Stimulated activated CD4-positive, alpha-beta T cell treated with anti-CD3 and anti-CD28 coated beads, Interleukin-12 subunit alpha, Interleukin-12 subunit beta, amount 100 ng/mL, for 48 hours (primary cell): ENCODE measurements at places on chromosomes 16 and 17.

DNA sequence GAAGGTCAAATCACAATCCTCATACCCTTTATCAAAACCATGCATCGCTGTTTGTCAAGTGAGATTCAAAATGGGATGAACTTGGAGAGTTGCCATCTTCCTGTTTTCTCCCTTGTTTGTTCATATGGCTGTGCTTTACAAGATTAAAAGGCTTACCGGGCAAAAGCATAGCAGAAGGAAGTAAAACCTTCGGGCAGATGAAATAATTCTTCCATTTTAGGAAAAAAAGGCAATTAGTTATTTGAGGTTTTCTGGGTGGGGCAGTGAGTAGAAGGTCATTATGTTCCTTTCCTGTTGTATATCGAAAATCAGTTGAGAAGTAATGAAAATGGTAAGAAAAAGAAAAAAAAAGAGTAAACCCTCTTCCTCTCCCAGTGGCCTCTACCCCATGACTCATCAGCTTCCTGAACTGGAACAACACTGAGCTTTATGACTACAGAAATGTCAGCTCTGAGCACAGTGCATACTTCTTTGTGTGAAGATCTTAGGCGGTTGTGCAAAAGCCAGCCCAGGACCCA is 369.2 kb downstream of the CDH13 start:
- no peak for DNase-seq

GRCh38 chr17:17151541-17151940 is 54.6 kb downstream of the PLD6 start:
- no peak for DNase-seq

GRCh38 chr16:1428511-1428910 is 2.4 kb upstream of the PERCC1 start:
- peak; percentile 36 for DNase-seq

GRCh38 chr16:60091529-60091928 is 1357.4 kb upstream of the GOT2 start:
- no peak for DNase-seq

DNA sequence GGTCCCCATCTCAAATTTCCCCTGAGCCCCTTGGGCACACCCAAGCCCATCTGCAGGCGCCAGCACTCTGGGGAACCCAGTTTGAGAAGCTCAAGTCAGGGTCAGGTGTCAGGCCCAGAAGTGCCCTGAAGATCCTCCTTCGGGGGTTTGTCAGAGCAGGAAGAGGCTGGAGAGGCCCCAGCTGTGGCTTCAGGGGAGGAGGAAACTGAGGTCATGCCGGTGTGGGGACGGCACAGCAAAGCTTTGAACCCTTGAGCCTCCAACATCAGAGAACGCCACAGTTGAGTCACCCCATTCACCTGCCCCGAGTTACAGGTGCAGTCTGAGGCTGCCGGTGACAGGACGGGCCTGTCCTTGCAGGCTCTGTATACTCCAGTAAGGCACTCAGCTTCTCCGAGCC is 140.2 kb upstream of the CIBAR2 start:
- no peak for DNase-seq

GRCh38 chr17:48749621-48750553 is 21.3 kb upstream of the HOXB13 start:
- no peak for DNase-seq

- no peak for DNase-seq
Measured at GRCh38 chr16:74867281-74867849, 92.7 kb upstream of the FA2H start.

- DNase-seq = no peak
Measured at GRCh38 chr17:36779550-36779949, 157.7 kb upstream of the LHX1 start.

GRCh38 chr17:70709596-70709995 is 540.3 kb downstream of the KCNJ2 start:
- no peak for DNase-seq

GRCh38 chr16:89988951-89989350 is 30.3 kb downstream of the DBNDD1 start:
- no peak for DNase-seq

GRCh38 chr17:1882836-1883235 is 53.0 kb downstream of the RPA1 start:
- no peak for DNase-seq

DNA sequence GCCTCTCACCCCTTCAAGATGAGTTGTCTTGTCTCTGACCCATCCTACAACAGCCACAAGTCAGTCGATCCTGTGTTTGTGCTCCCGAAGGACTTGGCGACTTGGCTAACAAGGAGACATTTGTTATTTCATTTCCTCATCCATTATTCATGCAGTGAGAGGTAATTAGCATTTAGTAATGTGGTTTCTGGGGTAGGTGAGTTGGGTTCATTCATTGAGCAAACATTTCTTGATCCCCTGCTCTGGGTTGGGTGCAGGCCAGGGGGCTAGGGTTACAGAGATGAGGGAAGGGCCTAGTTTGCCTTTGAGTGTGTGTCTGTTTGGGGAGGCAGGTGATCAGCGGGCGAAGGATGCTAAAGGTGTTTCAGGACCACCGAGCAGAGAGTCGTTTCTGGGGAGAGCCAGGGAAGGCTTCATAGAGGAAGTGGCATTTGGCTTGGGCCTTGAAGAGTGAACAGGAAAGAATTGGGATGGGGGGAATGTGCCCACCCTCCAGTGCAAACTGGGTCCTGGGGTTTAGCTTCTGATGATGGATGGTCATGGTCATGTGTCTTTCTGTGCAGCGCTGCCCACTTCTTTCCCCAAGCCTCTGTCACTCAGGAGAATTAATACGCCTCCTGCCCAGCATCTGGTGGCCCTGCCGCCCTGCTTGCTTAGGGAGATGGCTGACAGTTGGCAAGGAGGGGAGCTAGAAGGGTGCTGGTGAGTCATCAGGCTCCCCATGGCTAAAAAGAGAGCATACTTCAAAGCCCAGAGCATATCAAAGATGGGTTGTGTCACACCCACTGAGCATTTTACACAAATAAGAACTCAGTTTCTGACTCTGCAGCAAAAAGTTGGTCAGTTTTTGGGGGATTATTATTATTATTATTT is 38.5 kb downstream of the MSI2 start:
- peak; percentile 13 for DNase-seq

DNA sequence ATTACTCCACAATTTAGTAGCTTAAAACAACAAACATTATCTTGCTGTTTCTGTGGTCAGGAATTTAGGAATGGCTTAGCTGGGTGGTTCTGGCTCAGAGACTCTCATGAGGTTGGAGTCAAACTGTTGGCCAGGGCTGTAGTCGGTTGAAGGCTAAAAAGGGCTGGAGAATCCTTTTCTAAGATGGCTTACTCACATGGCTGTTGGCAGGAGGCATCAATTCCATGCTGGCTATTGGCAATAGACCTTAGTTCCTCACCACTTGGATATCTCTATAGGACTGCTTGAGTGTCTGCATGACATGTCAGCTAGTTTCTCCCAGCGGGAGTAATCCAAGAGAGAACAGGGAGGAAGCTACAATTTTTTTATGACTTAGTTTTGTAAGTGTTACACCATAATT is 6.6 kb upstream of the EFCAB13 start:
- no peak for DNase-seq

GRCh38 chr17:64007838-64008282 is 9.7 kb downstream of the PRR29 start:
- no peak for DNase-seq

GRCh38 chr16:64864232-64864809 is 257.5 kb downstream of the CDH11 start:
- no peak for DNase-seq

GRCh38 chr16:85918436-85918835 is 19.5 kb downstream of the IRF8 start:
- no peak for DNase-seq

- DNase-seq = no peak
Measured at GRCh38 chr16:58154345-58154744, 25.2 kb upstream of the CFAP20 start.

DNA sequence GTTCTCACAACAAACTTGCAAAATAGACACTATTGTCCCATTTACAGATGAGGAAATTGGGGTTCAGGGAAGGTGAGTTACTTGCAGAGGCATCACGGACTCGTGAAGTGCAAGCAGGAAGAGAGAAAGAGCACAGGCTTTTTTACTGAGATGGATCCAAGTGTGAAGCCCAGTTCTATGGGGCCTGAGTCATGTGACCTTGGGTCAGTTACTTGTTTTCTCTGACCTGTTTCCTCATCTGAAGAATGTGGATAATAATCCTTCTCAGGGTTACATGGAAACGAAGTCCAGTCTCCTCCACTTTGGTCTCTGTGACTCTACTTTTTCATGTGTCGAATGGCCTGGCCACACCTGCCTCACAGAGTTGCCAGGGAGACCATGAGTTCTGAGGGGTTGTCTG is 134.4 kb downstream of the SPACA3 start:
- DNase-seq = no peak

GRCh38 chr17:2798678-2799077 is 2.4 kb downstream of the RAP1GAP2 start:
- DNase-seq = no peak

- no peak for DNase-seq
Measured at GRCh38 chr16:69632828-69633227, 67.1 kb downstream of the NFAT5 start.

DNA sequence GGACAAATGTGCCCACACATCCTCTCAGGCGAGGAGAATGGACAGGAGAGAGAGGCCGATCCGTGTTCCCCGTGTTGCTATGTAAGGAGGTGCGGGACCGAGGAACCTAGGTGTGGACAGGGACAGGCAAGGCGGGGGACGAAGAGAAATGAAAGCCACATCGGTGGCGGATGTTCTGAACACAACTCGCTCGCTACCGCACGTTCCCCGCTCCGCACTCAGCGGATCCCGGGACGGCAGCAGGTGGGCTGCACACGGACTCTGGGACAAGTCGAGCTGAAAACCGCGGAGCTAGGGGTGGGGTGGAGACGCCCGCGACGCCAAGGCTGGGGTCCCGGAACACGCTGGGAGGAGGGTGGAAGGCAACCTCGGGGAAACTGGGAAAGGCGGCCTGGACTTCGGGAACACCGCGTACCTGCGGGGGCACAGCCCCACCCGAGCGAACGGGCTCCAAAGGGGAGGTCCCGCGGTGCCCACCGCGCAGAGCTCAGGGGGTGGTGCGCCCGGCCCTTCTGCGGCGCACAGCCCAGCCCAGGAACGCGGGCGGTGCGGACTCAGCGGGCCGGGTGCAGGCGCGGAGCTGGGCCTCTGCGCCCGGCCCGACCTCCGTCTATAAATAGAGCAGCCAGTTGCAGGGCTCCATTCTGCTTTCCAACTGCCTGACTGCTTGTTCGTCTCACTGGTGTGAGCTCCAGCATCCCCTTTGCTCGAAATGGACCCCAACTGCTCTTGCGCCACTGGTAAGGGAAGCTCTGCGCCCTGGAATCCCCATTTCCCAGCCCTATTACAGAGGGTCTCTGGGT is at the start of gene MT1E:
Gene MT1E, plus strand, starts transcription at position 642 of the 803 bp plus-strand sequence. Its CDS starts 71 bp downstream, at position 713.
- DNase-seq = peak; percentile 62
